ENCODE measurements at places on chromosomes 7 and 10.

DNA sequence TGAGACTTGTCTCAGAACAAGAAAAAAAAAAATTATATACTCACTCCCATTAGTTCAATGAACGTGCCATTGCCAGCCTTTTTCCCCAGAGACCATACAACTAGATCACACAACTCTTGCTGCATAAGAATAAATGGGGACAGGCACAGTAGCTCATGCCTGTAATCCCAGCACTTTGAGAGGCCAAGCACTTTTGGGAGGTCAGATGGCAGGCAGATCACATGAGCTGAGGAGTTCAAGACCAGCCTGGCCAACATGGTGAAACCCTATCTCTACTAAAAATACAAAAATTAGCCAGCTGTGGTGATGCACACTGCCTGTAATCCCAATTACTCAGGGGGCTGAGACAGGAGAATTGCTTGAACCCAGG is 13.6 kb downstream of the PDLIM1 start:
- no peak for DNase-seq

- no peak for DNase-seq
Measured at GRCh38 chr7:43170571-43170970, 58.1 kb downstream of the HECW1 start.

DNA sequence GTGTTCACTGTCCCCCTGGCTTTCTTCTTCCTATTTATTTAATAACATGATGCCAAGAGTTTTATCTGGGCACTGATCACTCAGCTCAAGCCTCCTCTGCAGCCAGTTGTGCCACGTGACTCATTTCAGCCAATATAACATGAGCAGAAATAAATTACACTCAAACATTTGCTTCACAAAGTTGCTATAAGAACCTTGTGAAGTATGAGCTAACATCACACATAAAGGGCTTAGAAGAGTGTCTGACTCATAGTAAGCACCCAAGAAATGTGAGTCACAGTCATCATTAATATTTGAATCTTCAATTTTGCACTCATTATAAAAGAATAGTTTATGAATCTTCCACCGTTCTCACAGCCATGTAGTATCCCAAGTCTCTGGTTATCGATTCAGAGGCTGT is 414.6 kb upstream of the NPVF start:
- no peak for DNase-seq

DNA sequence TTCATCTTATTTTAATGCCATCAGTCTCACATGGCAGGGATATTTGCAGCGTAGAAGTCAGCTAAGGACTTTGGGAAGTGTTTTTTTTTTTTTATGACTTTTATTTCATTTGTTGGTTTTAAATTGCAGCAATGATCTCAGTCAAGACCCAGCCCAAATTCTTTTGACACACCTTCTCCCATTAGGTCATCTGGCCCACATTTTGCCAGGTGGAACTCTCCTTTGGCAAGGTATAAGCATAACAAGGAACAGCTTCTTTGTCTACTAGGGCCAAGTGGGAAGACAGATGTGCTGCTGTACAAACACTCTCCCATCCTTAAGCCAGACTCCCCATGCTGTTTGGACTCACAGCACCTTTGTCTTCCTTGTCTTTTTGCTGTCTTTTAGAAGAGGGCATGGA is 41.8 kb downstream of the PLEKHA8 start:
- DNase-seq: no peak

- no peak for DNase-seq
Measured at GRCh38 chr7:100157334-100158228, 942 bp downstream of the TRAPPC14 start.
